Uterus (tissue), 4 donors: ENCODE measurements at places on chromosomes 13 and 19.

DNA sequence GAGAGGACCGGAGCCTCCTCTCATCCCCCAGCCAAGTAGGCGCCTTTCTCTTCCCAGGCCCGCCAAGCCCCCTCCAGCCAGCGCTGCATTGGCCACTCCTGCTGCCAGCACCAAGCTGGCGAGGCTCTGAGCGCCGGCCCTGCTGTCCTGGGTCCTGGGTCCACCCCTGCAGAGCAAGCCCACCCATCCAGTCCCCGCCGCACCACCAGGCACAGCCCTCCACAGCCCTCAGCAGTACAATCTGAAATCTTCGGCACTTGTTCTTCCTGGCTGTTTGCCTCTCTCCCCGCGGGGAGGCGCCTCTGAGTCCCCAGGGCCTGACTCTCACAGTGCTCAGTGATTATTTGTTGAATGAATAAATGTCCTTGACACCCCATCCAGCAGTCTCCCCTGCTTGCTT, 236.4 kb upstream of the SGCG start:
- H3K27ac ChIP-seq: no peak overlapping the region
- no peaks in the 10 kb centered on the region for H3K4me1 ChIP-seq
- no peaks in the 10 kb centered on the region for H3K36me3 ChIP-seq
- H3K27me3 ChIP-seq: no peaks in the 10 kb centered on the region
- H3K4me3 ChIP-seq: no peak overlapping the region
- no peak for DNase-seq

GRCh38 chr19:19067276-19068072, 3.7 kb downstream of the SLC25A42 start:
- H3K36me3 ChIP-seq: no peaks in the 10 kb centered on the region
- DNase-seq: no peak
- H3K4me1 ChIP-seq: peaks cover 8% of the 10 kb centered on the region
- no peaks in the 10 kb centered on the region for H3K27me3 ChIP-seq
- H3K4me3 ChIP-seq: no peak overlapping the region

- no peaks in the 10 kb centered on the region for H3K36me3 ChIP-seq
- no peak overlapping the region for H3K4me3 ChIP-seq
- H3K27ac ChIP-seq: no peak overlapping the region
- no peaks in the 10 kb centered on the region for H3K27me3 ChIP-seq
- DNase-seq: no peak
Observed at GRCh38 chr13:21413013-21413412, 46.1 kb downstream of the ZDHHC20 start.

GRCh38 chr13:77860507-77860981, 58.1 kb downstream of the EDNRB start:
- no peaks in the 10 kb centered on the region for H3K36me3 ChIP-seq
- H3K4me3 ChIP-seq: no peak overlapping the region
- no peaks in the 10 kb centered on the region for H3K4me1 ChIP-seq
- no peak for DNase-seq
- no peaks in the 10 kb centered on the region for H3K27me3 ChIP-seq

DNA sequence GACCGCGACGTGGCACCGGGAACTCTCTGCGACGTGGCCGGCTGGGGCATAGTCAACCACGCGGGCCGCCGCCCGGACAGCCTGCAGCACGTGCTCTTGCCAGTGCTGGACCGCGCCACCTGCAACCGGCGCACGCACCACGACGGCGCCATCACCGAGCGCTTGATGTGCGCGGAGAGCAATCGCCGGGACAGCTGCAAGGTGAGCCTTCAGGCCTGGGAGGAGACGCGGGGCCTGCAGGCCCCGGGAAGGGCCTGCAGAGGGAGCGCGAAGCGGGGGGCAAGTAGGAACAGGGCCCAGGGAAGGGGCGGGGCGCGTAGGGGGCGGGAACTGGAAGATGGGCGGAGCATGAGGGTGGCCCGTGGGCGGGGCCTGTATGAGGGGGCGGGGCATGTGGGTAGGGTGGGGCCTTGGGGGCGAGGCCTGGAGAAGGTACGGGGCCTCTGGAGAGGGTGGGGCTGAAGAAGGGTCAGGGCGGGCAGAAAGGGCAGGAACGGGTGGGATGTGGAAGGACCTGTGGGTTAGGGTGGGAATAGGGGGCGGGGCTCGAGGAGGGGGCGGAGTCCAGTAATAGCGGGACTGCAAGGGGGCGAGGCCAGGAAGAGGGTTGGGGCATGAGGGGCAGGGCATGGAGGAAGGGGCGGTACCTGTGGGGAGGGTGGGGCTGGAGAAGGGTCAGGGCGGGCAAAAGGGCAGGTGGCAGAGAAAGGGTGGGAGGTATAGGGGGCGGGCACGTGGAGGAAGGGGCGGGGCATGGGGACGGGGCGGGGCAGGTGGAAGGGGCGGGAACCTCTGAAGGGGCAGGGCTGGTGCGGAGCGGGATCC, 2.5 kb downstream of the CFD start:
- H3K27ac ChIP-seq: no peak overlapping the region
- peaks cover 20% of the 10 kb centered on the region for H3K27me3 ChIP-seq

GRCh38 chr19:21322528-21322927, 6.7 kb downstream of the ZNF708 start:
- no peaks in the 10 kb centered on the region for H3K4me1 ChIP-seq
- no peaks in the 10 kb centered on the region for H3K27me3 ChIP-seq
- peak overlapping the region; percentile 31 for H3K27ac ChIP-seq
- H3K4me3 ChIP-seq: no peak overlapping the region
- peak; percentile 31 for DNase-seq

DNA sequence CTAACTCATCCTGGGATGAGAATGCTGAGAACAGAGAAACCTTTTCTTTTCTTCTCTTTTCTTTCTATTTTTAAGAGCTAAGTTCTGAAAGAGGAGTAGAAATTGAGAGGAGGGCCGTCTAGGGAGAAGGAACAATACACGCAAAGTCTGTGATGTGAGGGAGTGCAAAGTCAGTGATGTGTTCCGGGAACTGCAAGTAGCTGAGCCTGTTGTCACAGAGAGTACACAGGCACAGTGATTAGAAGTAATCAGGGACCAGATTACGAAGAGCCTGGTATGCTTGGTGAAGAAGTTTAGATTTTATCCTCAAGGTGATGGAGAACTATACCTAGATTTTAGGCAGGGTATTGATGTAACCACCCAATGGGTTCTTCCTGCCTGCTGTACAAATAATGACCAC, 32.0 kb upstream of the CXCL17 start:
- DNase-seq: no peak
- H3K4me3 ChIP-seq: no peak overlapping the region
- no peaks in the 10 kb centered on the region for H3K4me1 ChIP-seq
- no peaks in the 10 kb centered on the region for H3K27me3 ChIP-seq

DNA sequence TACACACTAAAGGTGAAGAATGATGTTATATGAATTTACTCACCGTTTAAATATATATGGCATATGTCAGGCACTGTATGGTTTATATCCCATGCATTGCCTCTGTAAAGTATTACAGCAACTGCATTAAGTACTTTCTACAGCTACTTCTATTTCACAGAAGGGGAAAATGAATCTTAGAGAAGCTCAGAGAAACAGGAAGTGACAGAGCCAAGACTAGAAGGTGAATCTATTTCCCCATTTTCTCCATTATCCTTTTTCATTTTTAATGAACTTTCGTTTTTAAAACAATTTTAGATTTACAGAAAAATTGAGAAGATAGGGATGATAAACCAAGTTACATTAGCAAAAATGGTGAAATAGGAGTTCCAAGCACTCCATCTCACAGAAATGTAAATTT, 863.3 kb downstream of the UQCRFS1 start:
- H3K27me3 ChIP-seq: no peaks in the 10 kb centered on the region
- no peak overlapping the region for H3K27ac ChIP-seq
- no peak for DNase-seq

DNA sequence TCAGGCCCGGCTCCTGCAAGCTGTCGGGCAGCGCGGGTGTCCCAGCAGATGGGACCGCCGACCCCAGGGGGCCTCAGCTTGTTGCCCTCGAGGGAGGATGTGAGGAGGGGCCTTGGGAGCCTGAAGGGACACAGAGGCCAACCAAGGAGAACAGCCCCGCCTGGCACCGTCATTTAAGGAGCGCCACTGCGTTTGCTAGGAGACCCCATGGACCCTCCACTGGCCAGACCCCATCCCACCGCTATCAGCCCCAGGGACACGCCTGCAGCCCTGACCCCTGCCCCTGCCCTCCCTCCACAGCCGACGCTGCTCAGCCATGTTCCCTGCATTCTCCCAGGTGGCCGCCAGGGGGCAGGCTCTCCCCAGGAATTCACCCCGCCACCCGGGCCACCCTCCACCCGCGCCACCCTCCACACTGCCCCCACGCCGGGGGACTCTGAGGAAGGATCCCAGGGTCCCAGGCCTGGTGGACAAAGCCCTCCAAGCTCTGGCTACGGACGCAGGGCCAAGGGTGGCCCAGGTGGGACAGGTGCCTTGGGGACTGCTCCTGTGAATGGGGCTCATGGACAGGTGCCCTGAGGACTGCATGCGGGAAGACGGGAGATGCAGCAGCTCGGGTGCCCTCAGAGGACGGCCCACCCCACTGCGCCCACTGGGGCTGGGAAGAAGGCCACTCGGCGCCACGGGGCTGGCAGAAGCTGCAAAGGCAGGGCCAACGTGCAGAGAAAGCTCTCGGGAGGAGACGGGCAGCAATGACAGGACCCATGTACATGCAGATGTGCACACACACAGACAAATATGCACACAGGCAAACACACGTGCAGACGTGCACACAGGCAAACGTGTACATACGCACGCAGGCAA, 34.4 kb downstream of the PIP5K1C start:
- H3K4me1 ChIP-seq: peaks cover 8% of the 10 kb centered on the region
- H3K27ac ChIP-seq: peak overlapping the region; percentile 10
- H3K27me3 ChIP-seq: no peaks in the 10 kb centered on the region

DNA sequence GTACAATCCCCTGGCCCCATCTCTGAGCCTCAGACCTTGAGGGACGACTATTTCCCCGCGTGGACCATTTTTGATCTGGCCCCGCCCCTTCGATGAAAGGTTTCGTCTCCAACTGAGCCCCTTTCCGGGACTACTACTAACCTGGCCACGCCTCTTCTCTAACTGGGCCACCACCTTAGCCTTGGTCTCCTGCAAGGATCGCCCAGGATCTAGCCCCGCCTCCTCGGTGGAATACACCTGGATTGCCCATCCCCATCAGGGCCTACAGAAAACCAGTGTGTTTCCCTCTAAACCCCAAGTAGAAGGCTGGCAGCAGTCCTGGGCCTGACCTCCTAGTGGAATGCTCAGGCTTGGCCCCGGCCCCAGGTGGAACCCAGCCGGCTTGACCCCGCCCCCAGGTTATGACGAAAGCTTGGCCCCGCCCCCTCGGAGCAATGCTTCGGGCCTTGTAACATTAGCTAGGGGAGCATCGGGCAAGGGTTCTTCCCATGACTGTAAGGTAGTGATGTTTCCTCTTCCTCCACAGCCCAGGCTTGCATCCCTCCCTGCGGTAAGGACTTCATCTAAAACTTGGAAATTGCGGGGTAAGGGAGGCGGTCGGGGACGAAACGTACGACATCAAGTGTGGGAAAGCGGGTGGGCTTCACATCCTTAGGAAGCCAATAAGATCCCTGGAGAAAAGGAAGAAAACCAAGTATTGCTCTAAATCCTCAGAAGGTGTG, 9.1 kb downstream of the SPACA6 start:
- H3K4me1 ChIP-seq: no peaks in the 10 kb centered on the region
- no peaks in the 10 kb centered on the region for H3K27me3 ChIP-seq
- no peak overlapping the region for H3K4me3 ChIP-seq
- H3K27ac ChIP-seq: peak overlapping the region; percentile 90
- peak; percentile 84 for DNase-seq

GRCh38 chr13:112692104-112692503, 2.3 kb downstream of the ATP11A start:
- no peak overlapping the region for H3K4me3 ChIP-seq
- H3K36me3 ChIP-seq: no peaks in the 10 kb centered on the region
- no peaks in the 10 kb centered on the region for H3K4me1 ChIP-seq
- no peaks in the 10 kb centered on the region for H3K27me3 ChIP-seq
- H3K27ac ChIP-seq: no peak overlapping the region

- no peaks in the 10 kb centered on the region for H3K36me3 ChIP-seq
- no peak overlapping the region for H3K4me3 ChIP-seq
- H3K27me3 ChIP-seq: no peaks in the 10 kb centered on the region
- no peak overlapping the region for H3K27ac ChIP-seq
Observed at GRCh38 chr13:114257014-114257413, 22.3 kb downstream of the CDC16 start.

DNA sequence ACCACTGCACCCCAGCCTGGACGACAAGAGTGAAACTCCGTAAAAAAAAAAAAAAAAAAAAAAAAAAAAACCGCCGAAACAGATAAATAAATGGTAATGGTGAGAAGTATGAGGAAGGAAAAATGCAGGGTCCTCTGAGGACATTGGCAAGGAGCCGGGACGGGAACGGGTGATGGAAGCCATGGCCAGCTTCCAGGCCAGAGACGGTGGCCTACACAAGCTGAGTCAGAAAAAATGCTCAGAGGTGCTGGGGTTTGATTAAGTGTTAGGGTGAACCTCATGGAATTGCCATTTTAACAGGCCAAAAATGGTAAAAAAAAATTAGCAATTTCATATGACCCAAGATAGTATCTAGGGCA, 866 bp upstream of the ZSWIM4 start:
- DNase-seq: peak; percentile 91
- H3K4me1 ChIP-seq: peaks cover 10% of the 10 kb centered on the region
- no peaks in the 10 kb centered on the region for H3K36me3 ChIP-seq
- peak overlapping the region; percentile 92 for H3K27ac ChIP-seq

- H3K36me3 ChIP-seq: no peaks in the 10 kb centered on the region
- no peak for DNase-seq
- H3K27me3 ChIP-seq: no peaks in the 10 kb centered on the region
- no peaks in the 10 kb centered on the region for H3K4me1 ChIP-seq
- H3K4me3 ChIP-seq: no peak overlapping the region
Observed at GRCh38 chr19:5013761-5014160, 44.8 kb downstream of the KDM4B start.

DNA sequence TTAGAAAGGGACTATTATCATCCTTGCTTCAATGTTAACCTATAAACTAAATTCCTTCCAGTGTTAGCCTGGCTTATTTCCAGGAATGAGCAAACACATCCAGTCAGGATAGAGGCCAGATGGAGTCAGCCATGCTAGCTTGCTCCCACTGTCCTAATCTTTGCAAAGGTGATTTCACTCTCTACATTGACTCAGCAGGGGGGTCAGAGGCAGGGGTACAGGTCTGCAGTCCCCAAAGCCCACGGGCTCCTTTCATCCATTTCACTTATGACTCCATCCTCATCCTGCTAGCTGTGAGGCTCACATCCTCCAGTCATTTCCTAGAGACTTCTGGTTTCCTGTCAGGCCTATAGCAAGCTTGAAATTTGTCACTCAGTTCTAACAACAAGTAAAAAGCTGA, 63.4 kb upstream of the CEACAM8 start:
- no peak for DNase-seq
- no peak overlapping the region for H3K4me3 ChIP-seq
- H3K36me3 ChIP-seq: no peaks in the 10 kb centered on the region
- no peaks in the 10 kb centered on the region for H3K4me1 ChIP-seq
- no peak overlapping the region for H3K27ac ChIP-seq
